CD4-positive, alpha-beta T cell treated with Interleukin-1 beta for 1 hour (primary cell): ENCODE measurements at places on chromosomes 1 and 21.

GRCh38 chr1:5943343-5944124 is 48.7 kb downstream of the NPHP4 start:
- DNase-seq, result no peak

- DNase-seq, result no peak
These were observed 5.8 kb upstream of the EDARADD start for GRCh38 chr1:236388332-236388731.

DNA sequence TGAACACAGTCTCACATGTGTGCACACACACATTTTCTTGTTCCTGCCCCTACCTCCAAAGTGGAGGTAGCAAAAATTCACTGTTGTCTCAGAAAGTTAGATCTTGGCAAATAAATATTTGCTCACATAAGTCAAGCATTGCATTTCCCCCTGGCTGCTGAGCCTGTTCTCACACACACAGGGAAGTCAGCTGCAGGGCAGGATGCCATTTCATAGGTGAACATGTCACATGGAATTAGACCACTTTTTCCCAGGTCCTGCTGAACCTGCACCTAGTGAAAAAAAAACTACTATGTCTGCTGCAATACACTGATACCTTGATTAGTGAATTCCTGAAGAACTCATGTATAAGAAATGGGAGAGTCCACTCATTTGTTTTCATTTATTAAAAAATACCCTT is 5.3 kb upstream of the CD55 start:
- no peak for DNase-seq

DNA sequence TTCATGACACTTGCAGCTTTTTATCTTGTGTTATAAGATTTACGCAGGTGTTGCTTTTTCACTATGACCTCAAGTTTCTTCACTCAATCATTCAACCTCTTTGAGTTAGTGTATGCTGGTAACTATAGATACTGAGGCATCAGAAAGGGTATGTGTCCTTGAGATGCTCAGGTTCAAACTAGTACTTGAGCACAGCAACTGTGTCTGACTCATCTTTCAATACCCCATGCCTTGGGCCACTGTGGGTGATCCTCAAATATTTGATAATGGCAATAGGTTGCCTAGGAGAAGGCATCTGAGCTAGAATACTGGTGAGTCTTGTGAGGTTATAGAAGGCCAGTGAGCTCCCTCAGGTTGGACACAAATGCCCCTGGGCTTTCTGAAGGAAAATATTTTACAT is 88.1 kb upstream of the SPATA6 start:
- DNase-seq, result no peak

DNA sequence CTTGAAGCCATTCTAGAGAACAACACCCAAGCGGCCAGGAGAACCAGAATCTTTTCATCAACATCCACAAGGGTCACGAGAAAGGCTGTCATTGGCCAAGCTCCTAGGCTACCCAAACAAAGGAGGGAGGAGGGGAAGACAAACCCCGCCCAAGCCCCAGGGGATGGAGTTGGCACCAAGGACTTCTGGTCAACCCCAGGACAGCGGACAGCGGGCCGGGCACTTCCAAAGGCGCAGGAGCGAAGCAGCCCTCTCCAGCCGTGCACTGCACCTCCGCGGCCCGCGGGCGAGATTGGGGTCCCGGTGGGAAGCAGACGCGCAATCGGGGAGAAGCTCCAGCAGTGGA is at the start of gene CLIC6:
TSS of gene CLIC6 (plus strand) at position 192 of the 346 bp plus-strand sequence. CDS start 395 bp downstream, outside the sequence.
- DNase-seq, result no peak

GRCh38 chr1:159421821-159422220 is 10.2 kb upstream of the OR10J4 start:
- DNase-seq, result no peak

- peak; percentile 61 for DNase-seq
These were observed 10.3 kb upstream of the CADM3 start for GRCh38 chr1:159161001-159161718.

GRCh38 chr1:197917805-197918651 is 856 bp downstream of the LHX9 start:
- DNase-seq, result no peak

- no peak for DNase-seq
These were observed 496.4 kb downstream of the SETD4 start for GRCh38 chr21:35563885-35564451.

DNA sequence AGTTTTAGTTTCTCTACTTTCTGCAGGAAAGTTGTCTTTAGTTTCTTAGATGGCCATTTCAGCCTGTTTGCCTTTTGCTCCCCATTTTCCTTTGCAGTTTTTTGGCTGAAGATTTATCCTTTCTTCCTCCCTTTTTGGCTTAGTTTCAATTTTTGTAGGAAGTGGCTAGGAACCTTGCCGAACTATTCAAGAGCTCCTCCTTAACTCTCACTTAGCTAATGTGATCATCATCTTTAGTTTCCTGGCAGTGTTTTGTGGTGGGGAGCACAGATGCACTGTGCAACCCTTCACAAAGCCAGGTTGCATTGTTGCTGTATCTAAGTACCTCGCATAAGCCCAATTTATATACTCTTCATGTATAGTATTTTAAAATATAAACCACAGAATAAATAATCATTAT is 28.8 kb upstream of the CCDC181 start:
- DNase-seq, result no peak

GRCh38 chr1:36852586-36852985 is 181.7 kb downstream of the GRIK3 start:
- no peak for DNase-seq

DNA sequence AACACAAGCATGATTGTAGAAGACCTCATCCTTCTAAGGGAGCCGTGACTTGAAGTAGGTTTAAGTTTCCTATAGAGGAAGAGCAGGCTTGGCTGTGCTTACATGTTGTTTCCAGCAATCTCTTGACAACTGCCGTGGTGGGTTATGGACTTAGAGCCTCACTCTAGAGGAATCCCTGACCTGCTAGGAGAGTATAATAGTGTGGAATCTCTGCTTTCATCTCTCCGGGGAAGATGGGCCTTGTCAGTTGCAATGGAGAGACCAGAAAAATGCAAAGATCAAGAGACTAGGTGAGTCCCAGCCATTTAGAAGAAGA is 137.6 kb downstream of the MIS18A start:
- no peak for DNase-seq

DNA sequence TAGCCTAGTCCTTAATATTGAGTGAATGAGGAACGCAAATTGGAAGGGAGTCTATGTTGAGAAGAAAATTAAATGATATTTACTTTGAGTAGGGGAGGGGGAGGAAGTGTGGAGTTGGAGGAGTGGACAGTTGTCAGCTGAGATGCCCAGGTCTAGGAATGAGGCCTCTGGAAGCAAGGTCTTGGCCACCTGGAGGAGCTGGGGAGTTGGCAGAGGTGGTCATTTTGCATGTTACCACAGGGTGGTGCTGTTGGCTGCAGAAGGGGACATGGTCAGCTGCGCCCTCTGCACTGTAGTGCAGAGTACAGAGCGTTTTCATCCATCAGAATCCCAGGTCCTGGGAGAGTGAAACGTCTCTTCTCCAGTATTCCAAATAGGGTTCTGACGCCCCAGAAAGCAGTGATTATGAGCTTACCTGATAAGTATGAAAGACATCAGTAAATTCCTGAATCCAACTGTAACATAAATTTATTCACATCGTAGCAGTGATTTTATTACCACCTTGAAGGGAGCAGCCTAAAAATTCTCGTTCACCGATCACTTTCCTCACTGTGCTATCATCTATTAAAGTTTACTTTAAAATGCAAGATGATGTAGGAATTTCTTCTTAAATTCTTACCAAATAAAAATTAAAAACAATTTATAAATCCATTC is 13.8 kb downstream of the PARK7 start:
- peak; percentile 25 for DNase-seq

DNA sequence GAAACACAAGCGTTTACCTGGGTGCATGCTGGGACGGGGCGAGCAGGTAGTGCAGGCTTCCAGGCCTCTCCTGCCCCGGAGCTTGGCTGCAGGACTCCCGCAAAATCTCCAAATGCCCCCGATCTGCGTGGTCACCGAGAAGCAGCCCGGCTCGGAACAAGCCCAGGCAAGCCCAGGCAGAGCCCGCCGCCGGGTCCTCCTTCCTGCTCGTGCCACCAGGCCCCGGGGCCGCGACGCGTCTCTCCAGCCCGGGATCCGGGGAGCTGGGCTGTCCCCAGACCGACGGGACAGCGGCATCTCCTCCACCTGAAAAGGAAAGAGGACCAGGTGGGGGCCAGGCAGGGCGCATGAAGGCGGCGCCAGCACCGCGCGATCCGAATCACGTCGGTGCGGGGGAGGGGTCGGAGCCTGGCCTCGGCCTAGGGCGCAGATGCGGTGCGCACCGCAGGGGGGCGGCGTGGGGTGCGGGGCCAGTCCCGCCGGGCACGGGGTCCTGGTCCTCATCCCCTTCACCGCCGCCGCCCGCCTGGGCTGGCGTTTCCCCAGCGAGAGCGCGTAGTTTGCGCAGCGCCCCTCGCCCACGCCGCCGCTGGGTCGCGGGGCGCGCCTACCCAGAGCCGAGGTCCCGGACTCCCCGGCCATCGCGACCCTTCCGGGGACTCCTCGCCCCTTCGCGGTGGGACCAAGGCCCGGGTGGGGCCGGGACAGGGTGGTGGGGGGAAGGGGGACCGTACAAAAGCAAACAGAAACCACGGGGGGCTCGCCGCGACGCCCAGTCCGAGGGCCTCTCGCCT is 52.4 kb upstream of the H6PD start:
- no peak for DNase-seq

DNA sequence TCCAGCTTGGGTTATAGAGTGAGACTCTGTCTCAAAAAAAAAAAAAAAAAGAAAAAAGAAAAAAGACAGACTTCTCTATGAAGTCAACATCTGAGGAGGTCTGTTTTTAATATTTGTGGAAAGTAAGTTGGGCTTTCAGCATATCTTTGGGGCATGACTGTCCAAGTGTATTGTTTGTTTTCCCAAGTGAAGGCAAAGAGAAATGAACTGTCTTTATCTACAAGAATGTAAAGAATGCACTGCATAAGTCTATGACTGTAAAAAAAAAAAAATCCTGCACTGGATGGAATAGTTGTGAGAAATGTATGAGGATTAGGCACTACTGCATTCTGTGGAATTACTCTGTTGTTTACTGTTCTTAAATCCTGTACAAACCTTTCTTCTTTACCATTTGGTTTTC is 45.6 kb upstream of the TMEM61 start:
- DNase-seq, result no peak

DNA sequence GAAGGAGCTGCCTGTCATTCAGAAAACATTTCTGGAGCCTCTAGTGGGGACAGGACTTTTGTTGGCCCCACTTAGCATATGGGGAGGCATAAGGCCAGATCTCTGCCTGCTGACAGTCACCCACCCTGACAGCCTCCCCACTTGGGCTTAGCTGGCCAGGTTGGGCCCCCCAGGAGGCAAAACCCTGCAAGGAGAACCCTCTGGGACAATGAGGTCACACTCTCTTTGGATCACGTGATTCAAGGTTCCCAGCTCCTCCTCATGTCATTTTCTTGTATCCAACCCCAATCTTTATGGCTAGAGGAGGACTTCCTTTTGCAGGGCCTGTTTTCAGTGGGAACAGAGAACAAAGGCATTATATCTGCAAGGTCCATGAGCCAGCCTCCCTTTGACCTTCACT is 60.0 kb downstream of the NAV1 start:
- no peak for DNase-seq

DNA sequence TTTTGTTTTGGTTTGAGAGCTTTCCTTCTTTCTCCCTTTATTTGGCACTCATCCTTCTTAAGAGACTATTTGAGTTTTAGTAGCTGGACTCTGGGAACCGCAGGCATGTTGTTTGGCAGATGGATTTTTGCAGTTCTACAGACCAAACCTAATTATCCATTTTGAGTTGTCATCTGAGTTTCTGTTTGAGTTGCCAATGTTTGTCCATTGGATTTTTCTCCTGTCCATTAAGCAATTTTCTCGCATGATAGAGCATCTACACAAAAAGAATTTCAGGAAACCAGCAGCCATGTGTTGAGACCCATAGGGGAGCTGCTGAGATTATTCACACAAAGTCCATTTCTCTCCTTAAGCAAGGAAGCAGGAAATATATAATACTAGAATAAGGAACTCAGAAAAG is 17.2 kb upstream of the CXADR start:
- DNase-seq, result no peak

DNA sequence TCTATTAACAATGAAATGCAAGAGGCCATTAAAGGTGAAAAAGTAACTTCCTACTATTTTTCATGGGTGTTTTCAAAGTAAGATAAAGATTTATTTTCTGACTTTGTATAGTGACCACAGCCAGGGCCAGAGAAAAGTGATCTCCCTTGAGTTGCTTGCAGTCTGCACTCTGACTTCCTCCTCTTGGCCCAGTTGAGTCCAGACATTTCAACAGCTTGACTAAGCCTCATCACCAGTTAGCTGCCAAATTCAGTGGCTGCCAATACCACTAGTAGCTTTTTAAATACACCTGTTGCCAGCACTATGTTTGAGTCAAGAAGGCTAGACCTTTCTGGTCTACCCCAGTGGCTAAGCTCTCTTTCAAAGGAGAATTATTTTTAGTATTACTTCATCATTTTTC is 3.7 kb upstream of the NEK7 start:
- DNase-seq, result no peak

DNA sequence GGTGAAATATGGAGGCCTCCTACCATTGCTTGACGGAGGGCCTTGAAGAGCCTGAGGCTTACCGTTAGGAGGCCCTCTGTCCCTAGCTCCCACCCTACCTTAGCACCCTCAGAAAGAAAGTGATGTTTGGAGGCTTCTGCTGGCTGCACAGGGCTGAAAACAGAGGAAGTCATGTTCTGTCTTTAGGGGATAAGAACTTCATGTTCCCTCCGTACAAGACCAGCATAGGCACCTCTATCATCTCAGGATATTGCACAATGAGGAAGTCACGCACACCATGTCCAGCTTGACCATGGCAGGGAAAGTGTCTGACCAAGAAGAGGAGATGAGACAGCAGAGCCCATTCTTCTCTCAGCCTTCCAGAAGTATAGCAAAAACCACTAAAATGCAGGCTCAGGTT is 13.8 kb downstream of the ADORA3 start:
- DNase-seq, result no peak
